ENCODE measurements at places on chromosomes 4 and X.

GRCh38 chr4:161585011-161585410 lies 578.8 kb downstream of the FSTL5 start:
- no peak for DNase-seq

GRCh38 chr4:87188048-87188447 lies 32.4 kb downstream of the KLHL8 start:
- DNase-seq: no peak

DNA sequence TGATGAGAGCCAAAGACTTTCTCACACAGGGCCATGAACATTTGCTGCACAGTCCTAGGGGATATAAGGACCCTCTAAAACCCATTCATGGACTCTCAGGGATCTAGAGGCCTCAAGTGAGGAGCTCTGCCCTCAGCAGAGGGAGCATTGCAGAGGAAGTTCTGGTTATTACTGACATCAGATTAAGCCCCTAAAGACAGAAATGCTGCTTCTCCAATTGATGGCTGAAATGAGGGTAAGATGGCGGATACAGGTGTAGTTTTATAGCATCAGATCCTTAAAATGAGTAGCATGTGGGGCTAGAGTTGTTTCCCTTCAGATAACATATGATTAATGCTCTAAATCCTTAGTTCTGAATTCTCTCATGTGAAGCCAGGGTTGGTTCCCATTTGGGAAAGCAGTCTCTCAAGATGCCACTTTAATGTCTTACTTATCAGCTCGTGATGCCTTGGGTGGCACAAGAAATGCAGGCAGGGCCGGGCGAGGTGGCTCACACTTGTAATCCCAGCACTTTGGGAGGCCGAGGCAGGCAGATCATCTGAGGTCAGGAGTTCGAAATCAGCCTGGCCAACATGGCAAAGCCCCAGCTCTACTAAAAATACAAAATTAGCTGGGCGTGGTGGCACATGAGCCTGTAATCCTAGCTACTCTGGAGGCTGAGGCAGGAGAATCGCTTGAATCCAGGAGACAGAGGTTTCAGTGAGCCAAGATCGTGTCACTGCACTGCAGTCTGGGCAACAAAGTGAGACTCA lies 7.9 kb downstream of the RHOH start:
- no peak for DNase-seq

DNA sequence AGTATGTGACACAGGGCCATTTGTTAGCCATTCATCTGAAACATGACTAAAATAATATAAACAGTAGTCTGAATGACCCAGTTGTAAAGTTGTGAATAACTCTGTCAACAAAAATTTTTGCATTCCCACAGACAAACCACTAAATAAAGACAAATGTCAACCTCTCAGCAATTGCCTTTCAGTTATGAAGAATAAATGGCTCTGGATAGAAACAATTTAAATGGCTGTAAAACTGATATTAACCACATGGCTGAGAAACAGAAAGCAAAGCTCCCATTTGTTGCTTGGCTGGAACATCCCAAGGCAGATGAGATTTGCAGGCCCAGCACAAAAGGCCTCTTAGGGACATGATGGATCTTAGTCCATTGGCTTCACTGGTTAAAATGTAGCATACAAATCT lies 296.3 kb downstream of the GALNTL6 start:
- no peak for DNase-seq

- DNase-seq: no peak
These were observed 28.9 kb upstream of the NDUFC1 start for GRCh38 chr4:139331185-139331584.

Measured in activated CD8-positive, alpha-beta memory T cell treated with anti-CD3 and anti-CD28 coated beads for 1 hour (primary cell).